CD4-positive, alpha-beta memory T cell (primary cell): ENCODE measurements at places on chromosomes 7 and 10. TPM values are rescaled to one million over a fixed set of nuclear protein-coding genes. Genes with fewer than 3 reads are reported as not detected.
A peak's percentile ranks its signal among the peaks of the same experiment; 100 is the strongest.

DNA sequence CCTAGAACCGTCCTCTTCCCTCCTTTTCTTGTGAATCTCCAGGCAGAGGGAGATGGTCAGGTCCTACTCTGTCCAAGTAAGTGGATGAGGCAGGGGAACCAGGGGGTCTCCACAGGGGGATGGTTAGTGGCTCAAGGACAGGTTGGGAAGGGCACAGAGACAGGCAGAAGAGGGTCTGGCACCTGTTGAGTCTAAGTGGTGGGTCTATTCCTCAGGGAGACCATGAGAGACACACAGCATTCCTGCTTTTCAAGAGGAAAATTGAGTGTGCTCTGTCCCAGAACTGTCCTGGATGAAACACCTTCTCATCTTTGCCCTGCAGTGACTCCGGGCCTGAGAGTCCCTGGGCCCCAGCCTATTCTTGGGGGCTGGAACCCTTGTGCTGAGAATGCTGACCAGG lies 184.8 kb upstream of the GALNT17 start:
- no peak for DNase-seq

DNA sequence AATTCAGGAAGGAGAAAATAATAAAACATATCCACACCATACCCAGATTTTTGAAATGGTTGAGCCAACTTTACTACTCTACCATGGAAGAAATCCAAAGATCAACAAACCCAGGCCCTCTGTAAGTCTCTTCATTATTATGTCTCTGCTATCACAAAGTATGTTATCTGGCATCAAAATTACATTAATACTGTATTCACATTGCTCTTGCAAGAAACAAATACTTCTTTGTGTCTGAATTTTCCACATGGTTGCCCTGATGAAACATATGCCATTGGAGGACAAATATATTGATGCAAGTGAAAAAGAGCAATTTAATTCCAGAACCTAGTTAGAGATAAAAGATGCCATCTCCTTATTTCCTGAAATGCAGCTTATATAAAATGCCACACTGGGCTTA lies 204.0 kb downstream of the FZD1 start:
- DNase-seq = no peak

FAM53B gene
- polyA plus RNA-seq = 42.5 TPM

SEPHS1 gene
- 23.1 TPM for polyA plus RNA-seq

KCP gene
- polyA plus RNA-seq = not detected

DNA sequence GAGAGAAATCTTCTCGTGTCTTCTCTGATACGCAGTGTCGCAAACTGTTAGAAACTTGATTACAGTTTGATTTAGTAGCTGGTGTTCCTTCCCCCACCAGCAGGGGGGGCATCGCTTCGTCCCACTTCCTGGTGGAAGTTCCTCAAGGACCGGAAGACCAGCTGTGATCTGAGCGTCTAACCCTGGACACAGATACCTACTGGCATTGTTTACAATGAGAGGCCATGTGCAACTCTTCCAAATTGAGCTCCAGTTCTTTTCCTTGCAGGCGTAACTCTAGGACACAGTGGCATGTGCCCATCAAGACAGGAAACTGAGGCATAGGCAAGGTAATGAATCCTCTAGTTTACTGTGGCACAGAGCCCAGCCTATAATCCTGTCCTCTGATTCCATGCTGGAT lies 219.0 kb downstream of the CCDC3 start:
- DNase-seq = no peak

DNA sequence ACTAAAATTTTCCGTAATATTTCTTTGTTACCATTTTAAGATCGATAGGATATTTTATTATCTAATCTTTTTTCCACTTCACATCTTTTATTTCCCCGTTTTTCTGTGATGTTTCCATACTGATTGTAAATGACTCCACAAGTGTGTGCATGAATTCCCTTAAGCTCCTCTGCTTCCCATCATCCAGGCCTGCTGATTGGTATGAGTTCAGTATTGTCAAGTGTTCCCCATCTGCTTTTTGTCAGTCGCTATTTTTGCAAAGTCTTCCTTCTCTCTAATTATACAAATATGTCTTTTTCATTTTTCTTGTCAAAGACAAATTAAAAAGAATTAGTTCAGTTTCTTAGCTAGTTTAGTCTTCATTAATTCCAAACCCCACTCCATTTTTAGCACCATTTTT lies 184.7 kb downstream of the EXOC4 start:
- no peak for DNase-seq

- DNase-seq = peak; percentile 33
These were observed 55.0 kb downstream of the PRTFDC1 start for GRCh38 chr10:24897326-24897926.

DNA sequence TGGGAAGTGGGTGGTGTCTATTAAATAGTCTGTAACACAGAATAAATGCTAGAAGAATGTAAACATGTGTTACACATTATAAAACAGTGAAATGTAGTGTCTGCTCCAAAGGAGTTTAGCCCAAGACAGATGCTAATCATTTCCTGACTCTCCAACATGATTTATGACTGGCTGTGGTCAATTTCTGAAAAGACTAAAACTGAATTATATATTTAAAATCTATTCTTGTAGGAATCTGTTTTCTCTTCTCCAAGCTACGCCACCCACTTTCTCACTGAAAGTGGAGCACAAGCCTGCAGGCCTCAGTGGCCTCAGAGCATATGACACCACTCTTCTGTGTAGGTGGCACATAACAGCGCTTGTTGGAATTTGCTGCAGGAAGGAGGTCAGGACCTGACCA lies 44.4 kb downstream of the CTTNBP2 start:
- no peak for DNase-seq

DNA sequence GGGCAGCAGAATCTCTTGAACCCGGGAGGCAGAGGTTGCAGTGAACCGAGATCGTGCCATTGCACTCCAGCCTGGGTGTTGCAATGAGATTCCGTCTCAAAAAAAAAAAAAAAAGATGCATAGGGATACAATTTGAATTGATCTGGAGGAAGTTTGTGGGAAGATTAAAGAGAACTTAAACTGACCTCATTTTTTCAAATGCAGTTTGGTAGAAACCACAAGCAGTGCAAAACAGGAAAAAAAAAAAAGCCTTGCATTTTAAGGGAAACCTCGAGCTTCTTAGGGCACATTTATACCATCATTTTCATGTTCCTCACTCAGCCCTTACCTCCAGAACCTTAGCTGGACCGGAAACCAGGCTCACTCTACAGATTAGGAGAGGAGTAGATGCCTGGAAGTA lies 2.8 kb downstream of the KCTD7 start:
- DNase-seq = peak; percentile 59

DNA sequence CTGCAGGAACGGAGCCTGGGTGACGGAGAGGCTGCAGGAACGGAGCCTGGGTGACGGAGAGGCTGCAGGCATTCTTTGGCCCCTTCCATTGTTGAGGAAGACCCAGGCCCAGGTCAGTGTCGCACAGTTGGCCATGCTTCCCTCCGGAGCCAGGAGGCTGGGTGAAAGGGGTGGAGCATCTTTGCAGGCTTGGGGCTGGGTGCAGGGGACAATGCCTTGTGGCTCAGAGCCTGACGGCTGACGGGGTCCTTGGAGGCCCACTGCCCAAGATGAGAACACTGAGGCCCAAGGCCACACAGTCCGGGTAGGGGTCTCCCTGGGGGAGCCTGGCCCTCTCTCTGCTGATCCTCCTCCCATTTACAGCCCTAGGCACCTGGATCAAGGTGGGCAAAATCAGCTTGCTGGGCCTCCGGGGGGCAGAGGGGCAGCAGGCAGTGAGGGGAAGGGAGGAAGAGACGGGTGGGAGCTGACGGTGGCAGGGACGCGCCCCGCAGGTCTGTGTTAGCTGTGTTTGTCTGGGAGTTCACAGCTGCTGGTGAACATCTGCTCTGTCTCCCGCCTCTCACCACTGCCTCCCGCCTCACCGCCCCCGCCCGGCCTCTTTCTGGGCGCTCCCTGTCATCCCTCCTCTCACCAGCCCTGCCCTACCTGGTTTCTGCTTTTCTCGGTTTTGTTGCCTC lies 30.6 kb upstream of the PCBD1 start:
- no peak for DNase-seq

- no peak for DNase-seq
These were observed 18.7 kb downstream of the ZNF316 start for GRCh38 chr7:6655636-6656385.

DNA sequence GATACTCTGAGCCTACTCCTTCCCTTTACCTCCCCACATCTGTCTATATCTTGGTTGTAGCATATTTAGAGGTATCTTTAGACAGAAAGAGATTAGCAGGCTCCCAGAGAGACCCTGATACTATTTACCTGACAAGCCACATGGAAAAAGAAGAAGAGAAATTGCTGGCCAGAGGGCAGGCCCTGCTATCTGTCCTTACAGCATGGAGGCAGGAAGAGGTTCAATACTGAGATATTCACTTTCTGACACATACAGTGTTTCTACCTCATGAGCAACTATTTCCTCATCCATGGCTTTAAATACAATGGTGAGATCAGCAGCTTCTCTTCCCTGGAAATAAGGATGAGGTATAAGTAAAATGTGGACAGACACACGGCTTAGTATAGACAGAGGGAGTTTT lies 33.9 kb upstream of the TSPAN13 start:
- no peak for DNase-seq

- no peak for DNase-seq
These were observed 185.5 kb upstream of the SH2B2 start for GRCh38 chr7:102101111-102101551.

IGF2BP3 gene
- polyA plus RNA-seq = not detected

DNA sequence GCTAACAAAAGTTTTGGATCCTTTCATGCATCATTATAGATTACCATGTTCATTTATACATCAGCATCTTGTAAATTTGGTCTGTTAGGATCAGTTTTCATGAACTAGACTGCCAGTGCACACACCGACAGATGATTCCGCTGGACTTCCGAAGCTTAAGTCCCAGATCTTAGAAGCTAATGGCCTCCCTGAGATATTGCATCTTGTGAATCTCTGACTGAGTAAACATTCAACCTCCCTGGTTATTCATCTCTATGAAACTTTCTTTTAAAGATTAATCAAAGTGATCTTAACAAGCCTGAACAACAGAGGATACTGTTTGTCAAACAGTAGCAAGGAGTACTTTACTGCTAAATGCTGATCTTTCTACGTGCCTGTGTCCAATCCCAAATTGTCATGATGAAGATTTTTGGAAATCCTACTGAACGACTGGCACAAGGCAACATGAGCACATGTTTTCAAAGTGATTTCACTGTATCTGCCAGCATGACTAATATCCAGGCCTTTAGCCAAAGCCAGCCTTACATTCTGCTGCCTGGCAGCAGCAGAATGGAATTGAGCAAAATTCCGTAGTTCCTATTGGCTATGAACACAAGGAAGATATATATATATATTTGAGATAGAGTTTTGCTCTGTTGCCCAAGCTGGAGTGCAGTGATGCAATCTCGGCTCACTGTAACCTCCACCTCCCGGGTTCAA lies 91.3 kb upstream of the ANK3 start:
- DNase-seq = no peak

ATOH7 gene
- not detected for polyA plus RNA-seq

DNA sequence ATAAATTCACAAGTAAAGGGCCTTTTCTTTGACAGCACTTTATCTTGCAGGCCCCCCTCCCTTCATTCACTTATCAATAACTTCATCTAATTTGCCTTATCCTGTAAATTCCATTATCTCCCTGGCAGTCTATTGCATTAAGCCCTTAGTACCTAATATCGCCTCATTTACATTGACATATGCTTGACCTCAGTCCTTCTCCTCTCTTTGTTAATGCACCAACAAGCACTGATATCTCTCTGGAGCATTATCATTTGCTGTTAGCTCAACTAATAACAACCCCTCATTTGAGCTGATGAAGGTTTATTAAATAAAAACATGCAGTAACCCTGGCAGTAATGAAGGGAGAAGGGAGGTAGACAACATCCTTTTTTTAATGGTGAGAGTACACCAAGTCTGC lies 46.8 kb downstream of the EXOC4 start:
- no peak for DNase-seq

MOSPD3 gene
- polyA plus RNA-seq = 32.1 TPM

DNA sequence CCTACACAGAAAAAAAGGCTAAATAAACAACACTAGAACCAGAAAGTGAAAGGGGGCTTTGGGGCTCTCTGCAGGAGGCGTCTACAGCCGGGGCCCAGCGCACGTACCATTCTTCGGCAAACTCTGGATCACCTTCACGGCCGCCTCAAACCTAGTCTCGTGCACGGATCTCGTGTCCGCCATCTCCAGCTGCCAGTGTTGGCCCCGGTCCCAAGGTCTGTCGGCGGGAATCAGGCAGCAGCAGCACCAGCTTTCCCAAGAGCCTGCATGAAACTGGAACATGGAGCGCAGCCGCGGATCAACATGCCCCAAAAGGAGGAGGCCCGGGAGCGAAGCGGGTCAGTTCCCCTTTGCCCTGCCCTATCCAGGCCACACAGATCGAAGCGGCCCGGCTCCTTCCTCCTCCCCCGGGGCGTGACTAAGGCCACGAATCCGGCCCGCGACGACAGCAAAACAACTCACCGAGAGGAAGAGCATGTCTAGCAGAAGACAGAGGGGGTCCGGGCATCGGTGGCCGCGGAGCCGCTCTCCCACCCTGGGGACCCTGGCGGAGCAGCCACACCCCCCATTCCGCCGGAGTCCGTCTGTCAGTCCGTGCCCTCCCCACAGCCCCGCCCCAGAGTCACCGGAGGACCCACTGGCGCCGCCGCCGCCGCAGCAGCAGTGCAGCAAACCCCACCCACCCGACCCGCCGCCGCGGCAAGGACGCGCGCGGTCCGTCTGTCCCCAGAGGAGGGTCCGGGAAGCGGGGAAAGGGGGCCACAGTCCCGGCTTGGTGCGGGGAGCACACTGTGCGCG lies at the start of gene ACBD5:
Gene ACBD5, minus strand, starts transcription at position 586 of the 798 bp plus-strand sequence. Its CDS starts 109 bp downstream, at position 477.
- peak; percentile 80 for DNase-seq

DNA sequence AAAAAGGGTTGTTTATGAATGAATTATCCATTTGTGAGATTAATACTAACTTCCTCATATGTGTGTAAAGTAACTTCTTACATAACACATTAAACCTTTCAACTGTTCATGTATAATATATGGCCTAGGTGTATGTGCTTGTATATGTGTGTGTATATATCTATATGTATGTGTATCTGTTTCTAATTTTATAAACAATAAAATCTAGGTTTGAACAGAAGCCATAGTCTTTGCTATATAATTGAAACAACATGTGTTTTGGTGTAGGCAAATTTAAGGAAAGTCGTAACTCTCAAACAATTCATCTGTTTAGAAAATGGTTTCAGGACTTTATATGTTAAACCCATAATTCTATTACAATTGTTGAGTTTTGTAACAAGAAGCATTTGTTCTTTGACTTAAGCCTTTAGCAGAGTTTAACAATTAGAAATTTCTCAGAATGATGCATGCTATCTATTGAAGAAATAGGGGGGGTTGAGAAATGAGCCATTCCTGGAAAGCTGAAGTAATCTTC lies 103.3 kb downstream of the BBS9 start:
- no peak for DNase-seq

- no peak for DNase-seq
These were observed 10.9 kb downstream of the ANLN start for GRCh38 chr7:36400606-36401005.

GRCh38 chr10:68067029-68067428 lies 8.1 kb downstream of the HERC4 start:
- DNase-seq = no peak

DNA sequence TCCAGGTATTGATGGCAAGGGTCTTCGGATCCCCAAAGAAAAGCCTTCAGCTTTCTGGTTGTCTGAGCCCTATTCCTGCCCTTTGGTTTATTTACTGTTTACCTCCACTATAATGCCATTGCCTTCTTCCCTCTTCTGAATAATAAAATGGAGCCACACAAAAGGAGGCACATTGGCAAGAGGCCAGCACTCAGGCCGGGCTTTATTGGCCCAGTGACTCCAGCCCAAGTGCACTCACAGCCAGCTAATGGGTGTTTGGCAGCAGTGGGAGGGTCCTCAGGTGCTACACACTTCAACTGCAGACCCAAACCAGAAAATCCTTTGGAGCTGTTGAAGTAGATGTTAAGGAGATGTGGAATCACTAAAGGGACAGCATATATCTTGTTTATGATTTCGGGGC lies 336.0 kb downstream of the PLXNA4 start:
- DNase-seq = no peak

VWDE gene
- not detected for polyA plus RNA-seq

LRRC61 gene
- 14.8 TPM for polyA plus RNA-seq
